GM12892 (cell line): ENCODE measurements at places on chromosomes 11 and 22.

GRCh38 chr22:36816636-36817524, at the start of gene PVALB:
PVALB (minus strand) TSS chr22:36817035; CDS start chr22:36817005, 30 bp downstream.
- DNase-seq = no peak

- DNase-seq = no peak
Measured at GRCh38 chr11:35043936-35044335, 95.0 kb upstream of the CD44 start.

- no peak for DNase-seq
Measured at GRCh38 chr22:32685512-32685911, 116.0 kb upstream of the TIMP3 start.

DNA sequence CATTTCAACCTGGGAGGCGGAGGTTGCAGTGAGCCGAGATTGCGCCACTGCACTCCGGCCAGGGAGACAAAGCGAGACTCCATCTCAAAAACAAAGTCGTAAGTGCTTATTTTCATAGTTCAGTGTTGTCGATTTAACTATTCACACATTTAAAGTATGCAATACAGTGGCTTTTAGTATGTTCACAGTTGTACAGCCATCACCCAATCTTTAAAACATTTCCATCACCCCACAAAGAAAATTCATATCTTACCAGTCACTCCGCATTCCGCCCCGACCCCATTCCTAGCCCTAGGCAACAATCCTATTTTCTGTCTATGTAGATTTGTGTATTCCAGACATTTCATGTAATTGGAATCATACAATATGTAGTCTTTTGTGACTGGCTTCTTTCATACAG, 11.9 kb downstream of the IPO7 start:
- no peak for DNase-seq

- DNase-seq = no peak
Measured at GRCh38 chr11:22898036-22898435, 37.8 kb upstream of the CCDC179 start.

GRCh38 chr22:44996648-44997047, 13.2 kb downstream of the PHF21B start:
- DNase-seq = no peak

GRCh38 chr22:37591823-37592404, 12.0 kb upstream of the LGALS2 start:
- no peak for DNase-seq

GRCh38 chr22:35656284-35656752, 8.1 kb downstream of the APOL6 start:
- DNase-seq = no peak

DNA sequence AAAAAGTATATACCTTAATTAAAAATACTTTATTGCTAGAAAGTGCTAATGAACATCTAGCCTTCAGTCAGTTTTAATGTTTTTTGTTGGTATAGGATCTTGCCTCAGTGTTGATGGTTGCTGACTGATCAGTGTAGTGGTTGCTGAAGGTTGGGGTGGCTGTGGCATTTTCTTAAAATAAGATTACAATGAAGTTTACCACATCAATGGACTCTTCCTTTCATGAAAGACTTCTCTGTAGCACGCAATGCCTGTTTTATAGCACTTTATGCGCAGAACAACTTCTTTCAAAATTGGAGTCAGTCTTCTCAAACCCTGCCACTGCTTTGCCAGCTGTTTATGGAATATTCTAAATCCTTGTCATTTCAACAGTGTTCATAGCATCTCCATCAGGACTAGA, 50.6 kb downstream of the LDLRAD3 start:
- no peak for DNase-seq

- no peak for DNase-seq
Measured at GRCh38 chr22:24510637-24511625, 15.8 kb downstream of the UPB1 start.

- DNase-seq = no peak
Measured at GRCh38 chr22:23179381-23180299, 669 bp upstream of the BCR start.

- DNase-seq = no peak
Measured at GRCh38 chr22:45072322-45072903, 62.6 kb upstream of the PHF21B start.

- peak; percentile 32 for DNase-seq
Measured at GRCh38 chr22:21816787-21817496, 50.5 kb downstream of the MAPK1 start.

GRCh38 chr11:70087446-70088167, 9.5 kb downstream of the ANO1 start:
- no peak for DNase-seq
